ENCODE measurements at places on chromosomes 1 and 21.

DNA sequence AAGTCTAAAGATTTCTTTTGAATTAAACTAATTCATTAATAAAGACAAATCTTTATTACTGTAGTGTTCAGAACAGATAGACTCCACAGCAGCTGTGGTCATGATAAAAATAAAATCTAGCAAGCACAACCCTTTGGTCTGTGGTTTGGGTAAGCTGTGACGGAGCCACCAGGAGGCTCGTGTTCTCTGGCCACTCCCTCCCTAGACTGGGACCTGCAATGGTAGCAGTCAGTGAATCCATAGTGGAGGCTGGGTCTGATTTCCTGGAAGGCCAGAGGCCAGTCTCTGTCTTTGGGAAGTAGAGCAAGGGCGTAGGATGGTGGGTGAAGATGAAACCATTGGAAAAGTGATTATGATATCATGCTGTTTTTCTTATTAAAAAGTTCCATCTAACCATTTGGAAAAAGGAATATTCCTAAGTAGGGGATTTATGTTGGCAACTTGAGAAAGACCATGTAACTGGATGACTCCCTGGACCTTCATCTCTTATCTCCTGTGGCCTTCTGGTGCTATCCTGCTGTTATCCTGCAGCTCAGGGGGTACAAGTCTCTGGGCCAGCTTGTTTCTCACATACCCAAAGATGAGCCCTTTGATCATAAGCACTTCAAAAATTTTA is 39.0 kb downstream of the TENT5C start:
- no peak for DNase-seq

DNA sequence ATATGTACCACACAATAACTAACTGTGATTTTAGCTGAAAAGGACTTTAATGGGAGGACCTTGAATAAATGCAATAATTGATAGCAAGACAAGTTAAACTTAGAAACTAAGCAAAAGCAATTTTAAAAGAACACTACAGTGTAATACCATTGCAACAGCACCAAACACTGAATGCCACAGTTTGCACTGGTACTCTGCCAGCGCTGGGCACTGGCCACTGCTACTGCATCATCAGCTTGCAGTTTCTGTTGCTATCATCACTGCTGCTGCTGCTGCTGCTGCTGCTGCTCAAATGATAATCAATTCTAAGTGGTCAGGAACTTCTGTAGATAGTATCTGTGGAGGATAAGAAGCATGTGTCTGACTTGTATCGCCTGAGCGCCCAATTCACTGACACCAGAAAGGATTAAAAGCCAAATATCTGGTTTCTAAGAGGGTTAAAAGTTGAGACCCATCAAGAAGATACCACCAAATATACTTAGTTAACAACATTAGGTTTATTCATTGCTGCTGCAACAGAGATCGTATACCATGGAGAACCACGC is 306.9 kb downstream of the LRRC40 start:
- DNase-seq, result no peak

- no peak for DNase-seq
Observed at GRCh38 chr1:190168116-190168892, 309.4 kb downstream of the BRINP3 start.

GRCh38 chr1:197837911-197838310 is 62.6 kb upstream of the DENND1B start:
- DNase-seq, result no peak

DNA sequence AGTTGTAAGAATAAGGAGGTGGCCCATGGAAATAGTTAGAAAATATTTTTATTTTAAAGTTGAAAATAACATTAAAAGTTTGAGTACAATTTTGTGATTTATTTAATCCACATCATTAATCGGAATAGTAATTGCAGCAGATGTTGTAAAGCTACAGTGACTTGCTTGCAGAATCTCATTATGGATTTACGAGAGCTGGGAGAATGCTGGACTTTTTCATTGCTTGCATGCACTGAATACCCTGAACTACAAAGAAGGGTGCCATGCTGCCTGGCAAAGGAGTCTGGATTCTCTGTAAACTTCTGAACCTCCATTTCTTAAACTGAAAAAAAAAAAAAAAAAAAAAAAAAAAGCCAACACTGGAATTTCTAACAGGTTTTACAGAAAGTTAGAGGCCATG is 26.5 kb downstream of the WDR64 start:
- no peak for DNase-seq

DNA sequence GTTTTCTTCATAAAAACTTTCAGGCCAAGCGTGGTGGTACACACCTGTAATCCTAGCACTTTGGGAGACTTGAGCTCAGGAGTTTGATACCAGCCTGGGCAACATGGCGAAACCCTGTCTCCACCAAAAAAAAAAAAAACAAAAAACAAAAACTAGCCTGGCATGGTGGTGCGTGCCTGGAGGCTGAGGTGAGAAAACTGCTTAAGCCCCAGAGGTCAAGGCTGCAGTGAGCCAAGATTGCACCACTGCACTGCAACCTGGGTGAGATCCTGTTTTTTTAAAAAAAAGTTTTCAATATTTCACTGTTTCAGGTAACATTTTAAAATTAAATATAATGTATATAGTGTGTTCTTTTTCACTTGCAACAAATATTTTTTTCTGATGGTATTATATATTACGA is 13.5 kb upstream of the B3GALT2 start:
- no peak for DNase-seq

DNA sequence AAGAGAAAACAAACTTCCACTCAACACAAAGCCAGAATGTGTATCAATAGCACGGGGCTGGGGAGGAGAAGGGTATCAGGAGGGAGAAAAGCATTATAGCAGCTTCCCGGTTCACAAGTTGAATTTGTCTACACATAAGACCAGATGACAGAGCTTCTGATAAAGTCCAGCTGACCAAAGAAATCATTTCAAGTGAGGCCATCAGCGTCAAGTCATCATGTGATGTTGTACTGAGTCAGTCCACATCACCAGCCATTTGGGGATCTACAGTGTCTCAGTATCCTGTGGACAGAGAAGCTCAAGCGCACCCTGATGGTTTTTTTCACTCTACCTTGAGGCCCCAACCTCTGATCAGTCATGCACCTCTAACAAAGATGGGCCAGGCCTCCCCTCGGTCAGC is 33.0 kb downstream of the SETD4 start:
- no peak for DNase-seq

GRCh38 chr1:9473032-9473807 is 66.0 kb upstream of the SLC25A33 start:
- no peak for DNase-seq

GRCh38 chr1:38787041-38787440 is 72.5 kb downstream of the RRAGC start:
- no peak for DNase-seq

GRCh38 chr1:201038186-201038876 is 14.8 kb upstream of the KIF21B start:
- no peak for DNase-seq

- DNase-seq, result no peak
Observed at GRCh38 chr21:45254460-45254930, 33.2 kb downstream of the POFUT2 start.

GRCh38 chr1:187924252-187924651 is 1095.5 kb downstream of the PLA2G4A start:
- DNase-seq, result no peak

DNA sequence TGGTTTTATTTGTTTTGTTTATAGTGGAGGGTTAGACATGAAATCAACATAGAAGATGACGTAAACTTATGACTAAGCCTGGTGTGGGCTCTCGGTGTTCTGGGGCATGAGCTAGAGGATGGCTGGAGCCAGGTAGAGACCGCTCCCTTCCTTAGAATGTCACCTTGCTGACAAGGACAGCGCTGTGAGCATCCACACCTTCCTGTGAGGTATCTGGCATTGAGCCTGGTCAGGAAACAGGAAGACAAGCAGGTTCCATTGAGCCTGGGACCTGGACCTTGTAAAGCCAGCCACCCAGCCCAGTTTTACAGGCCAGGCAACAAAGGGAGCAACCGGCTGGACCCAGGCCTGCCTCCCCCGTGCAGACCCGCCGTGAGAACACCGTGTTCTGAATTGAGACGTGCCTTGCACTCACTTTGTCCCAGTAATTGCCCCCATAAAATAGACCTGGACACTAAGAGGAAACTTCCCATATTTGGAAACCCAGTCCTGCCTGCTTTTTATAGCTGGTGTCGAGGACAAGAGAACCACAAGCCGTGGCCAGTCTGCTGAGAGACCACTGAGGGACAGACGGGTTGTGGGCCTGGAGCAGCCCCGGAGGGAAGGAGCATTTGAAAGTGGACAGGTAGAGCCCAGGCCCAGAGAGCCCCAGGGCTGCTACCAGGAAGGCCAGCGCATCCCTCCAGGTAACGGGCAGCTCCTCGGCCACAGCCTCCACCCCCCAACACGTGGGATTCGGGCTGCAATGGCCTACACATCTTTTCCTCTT is 78.0 kb downstream of the PDE9A start:
- no peak for DNase-seq

DNA sequence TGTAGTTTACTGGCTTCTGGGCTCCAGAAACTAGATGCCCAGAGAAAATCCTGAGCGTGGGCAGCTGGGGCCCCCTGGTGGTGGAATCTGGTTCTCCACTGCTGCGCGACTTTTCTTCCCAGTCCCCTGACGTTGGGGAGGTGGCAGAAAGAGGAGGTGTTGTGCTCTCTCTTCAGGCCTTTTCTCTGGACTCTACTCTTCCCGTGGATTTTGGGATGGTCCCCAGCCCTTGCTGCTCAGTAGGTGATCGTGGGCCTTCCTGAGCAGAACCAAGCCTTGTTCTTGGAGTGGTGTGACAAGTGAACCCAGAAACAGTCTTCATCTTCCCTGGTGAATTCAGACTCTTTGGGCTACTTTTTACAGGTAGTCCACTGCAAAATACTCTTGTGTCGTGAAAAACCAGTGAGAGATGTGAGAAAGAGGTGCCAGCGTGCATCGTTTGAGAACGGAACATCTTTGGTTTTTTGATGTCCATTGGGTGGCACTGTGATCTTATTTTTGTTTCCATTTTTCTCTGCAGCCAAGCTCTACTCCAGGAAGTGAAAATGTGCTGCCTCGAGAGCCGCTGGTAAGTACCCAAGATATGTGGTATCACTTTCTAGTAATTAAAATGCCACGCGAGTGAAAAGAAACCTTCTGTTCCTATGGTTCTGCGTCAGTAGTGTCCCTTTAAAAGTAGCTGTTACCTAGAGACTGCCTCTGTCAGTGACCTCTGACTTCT is 20.2 kb downstream of the PEX14 start:
- DNase-seq, result no peak
